ENCODE measurements at places on chromosomes 3 and 15.

- DNase-seq, result no peak
Observed at GRCh38 chr3:53516339-53516738, 21.9 kb downstream of the CACNA1D start.

GRCh38 chr3:197171481-197172067 is 126.8 kb downstream of the DLG1 start:
- DNase-seq, result no peak

- DNase-seq, result no peak
Observed at GRCh38 chr3:32045091-32045915, 61.1 kb upstream of the GPD1L start.

- DNase-seq, result no peak
Observed at GRCh38 chr3:2583046-2583445, 484.4 kb downstream of the CNTN4 start.

DNA sequence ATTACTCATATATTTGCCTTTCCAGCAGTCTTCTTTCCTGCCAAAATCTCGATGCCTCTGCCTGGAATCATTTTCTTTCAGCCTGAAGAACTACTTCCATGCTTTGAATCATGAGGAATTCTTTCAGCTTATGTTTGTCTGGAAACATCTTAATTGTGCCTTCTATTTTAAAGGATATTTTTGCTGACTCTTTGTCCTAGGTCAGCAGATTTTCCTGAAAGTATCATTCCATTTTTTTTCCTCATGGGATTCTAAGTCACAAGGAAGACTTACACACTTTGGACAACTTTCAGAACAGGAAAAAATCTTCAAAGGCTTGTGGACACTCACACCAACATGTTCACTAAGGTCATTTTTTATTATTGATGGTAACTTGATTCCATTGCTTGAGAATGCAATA is 10.1 kb downstream of the PRR23E start:
- no peak for DNase-seq

DNA sequence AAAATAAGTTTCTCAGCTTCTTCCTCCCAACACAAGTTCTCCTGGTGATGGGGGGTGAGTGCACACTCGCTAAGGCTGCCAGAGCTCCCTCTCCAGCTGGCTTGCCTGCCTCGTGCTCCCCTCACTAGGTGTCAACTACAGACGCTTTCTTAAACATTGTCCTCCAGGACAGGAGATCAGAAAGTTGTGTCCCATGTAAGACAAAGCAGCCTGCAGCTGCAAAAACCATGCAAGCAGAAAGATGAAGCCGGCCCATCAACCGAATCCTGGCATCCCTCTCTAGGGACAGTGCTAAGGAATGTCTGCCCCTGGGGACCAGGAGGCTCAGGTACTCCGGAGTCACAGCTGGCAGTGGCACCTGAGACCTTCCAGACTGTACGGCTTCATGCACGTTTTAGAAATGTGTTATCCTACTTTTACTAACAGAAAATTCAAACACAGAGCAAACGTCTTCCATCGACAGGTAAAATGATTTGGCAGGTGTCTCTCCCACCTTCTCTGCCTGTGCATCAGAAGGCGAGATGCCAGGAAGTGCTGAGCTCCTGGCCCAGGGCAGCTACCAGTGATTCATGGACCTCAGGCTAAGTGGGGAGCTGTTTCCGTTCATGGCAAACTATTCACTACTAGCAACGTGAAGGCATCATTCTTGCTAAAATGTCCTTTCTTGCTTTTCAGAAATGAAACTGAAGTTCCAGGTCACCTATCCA is 246.1 kb downstream of the ADAMTS17 start:
- no peak for DNase-seq

DNA sequence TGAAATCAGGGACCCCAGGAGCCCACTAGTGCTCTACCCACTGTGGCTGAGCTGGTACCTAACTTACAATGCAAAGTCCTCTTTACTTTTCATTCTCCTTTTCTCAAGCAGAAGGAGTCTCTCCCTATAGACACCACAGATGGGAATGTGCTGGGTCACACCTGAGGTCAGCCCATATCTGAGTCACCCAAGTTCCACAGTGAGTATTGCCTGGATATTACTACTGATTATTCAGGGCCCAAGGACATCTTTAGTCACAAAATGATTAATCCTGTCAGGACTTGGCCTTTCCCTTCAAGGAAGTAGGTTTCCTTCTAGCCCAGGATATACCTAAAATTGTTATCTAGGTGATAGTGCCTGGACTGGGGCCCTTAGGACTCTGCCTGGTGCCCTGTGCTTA is 1305.2 kb downstream of the SI start:
- DNase-seq, result no peak

DNA sequence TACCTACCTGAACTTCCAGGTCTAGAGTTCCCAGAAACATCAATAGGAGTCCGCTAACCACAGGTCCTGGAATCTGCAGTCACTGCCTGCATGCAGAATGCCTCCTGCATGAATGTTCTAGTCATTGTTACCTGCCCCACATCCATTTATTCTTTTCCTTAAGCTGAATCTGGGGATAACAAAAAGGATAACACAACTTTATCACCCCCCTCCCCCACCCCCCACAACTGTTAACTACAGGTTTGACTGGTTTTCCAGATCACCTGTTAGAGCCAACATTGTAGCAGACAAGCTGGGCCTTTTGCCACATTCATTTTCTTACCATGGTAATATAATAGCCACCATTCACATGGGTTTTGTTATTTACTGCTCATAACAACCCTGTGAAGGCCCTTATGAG is 4.6 kb upstream of the CTSH start:
- DNase-seq, result no peak

- DNase-seq, result no peak
Observed at GRCh38 chr15:66911131-66911700, 154.2 kb upstream of the SMAD3 start.

- no peak for DNase-seq
Observed at GRCh38 chr3:123491966-123492587, 43.2 kb upstream of the ADCY5 start.

- no peak for DNase-seq
Observed at GRCh38 chr3:66039590-66039887, 821 bp upstream of the MAGI1 start.

- no peak for DNase-seq
Observed at GRCh38 chr3:38984731-38985130, 67.0 kb downstream of the SCN11A start.

GRCh38 chr3:15927969-15928368 is 130.2 kb upstream of the ANKRD28 start:
- DNase-seq, result no peak

- no peak for DNase-seq
Observed at GRCh38 chr3:4687167-4687566, 194.0 kb downstream of the ITPR1 start.

DNA sequence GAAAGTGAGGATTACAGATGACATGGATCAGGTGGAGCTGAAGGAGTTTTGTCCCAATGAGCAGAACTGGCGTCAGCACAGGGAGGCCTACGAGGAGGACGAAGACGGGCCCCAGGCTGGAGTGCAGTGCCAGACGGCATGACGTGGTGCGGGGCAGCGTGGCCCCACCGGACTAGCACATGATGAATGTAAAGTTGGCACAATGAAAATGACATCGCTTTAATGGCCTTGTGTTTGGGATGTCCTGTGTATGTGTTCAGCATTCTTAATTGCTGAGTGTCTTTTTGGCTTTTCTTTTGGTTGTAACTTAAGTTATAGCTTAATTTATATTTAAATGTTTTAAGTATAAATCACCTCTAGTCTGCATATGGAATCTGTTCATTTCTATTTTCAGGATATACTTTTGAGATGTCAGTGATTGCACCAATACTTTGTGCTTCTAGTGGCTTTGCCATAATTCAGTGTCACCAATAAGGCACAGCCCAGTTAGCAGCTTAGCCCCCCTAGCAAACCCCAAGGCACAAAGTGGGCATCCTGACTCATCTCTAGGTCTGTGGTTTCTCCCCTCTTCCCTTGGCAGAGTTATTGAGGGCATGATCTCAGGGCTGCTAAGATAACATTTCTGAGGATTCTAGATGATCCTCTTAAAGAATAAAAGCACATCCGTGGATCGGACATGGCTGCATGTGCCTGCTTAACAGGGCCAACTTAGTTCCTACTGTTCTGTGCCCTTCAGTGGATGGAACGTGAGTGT is 16.1 kb downstream of the DNAJA4 start:
- no peak for DNase-seq

DNA sequence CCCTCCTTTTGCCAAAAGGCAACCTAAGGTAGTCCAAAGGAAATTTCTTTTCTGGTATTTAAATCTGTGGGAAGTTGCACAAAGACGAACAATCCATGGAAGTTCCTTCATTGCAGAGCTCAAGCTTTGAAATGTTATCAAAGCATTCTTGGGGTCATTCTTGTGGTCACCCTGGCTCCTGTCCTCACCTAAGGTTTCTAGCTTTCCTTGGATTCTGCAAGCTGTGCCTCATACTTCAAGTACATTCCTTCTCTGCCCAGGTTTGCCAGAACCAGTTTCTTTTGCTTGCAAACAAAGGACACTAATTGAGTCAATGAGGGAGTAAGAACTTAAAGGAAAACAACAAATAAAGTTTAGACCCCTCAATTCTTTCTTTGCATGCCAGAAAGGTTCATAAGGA is 329.8 kb upstream of the PDZRN3 start:
- DNase-seq, result no peak

- peak; percentile 70 for DNase-seq
Observed at GRCh38 chr15:50377867-50378751, 23.1 kb upstream of the GABPB1 start.

DNA sequence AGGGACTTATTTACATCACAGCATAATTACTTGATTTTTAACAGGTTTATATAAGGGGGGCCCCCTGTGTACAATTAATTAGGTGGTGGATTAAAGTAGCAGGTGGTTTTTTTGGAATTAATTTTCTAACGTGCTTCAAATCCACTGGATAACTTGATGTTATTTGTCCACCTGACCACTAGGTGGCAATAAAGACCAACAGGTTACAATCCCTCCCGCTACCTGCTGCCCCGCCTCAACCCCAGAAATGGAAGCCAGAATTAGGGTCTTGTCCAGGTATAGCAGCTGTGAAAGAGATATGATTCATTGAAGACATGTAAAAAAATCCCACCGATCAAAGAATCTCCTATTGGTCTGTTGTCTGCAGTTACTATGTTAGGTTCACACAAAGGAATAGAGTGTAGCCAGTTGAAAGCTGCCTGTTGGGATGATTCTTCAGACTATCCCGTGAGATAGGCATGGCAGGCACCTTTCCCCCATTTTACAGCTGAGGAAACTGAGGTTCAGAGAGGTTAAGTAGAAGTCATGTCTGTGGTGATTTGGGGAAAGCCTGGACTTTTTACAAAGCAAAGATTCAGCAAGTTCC is 44.0 kb downstream of the MFSD1 start:
- DNase-seq, result peak; percentile 32

- DNase-seq, result no peak
Observed at GRCh38 chr15:41866263-41866703, 27.6 kb downstream of the SPTBN5 start.

- DNase-seq, result no peak
Observed at GRCh38 chr15:68442041-68442440, 10.1 kb upstream of the ITGA11 start.

GRCh38 chr3:120741837-120742197 is 499 bp downstream of the RABL3 start:
- no peak for DNase-seq

- DNase-seq, result no peak
Observed at GRCh38 chr3:14208977-14209394, 30.4 kb downstream of the LSM3 start.

- no peak for DNase-seq
Observed at GRCh38 chr3:29871087-29871486, 590.2 kb downstream of the RBMS3 start.

DNA sequence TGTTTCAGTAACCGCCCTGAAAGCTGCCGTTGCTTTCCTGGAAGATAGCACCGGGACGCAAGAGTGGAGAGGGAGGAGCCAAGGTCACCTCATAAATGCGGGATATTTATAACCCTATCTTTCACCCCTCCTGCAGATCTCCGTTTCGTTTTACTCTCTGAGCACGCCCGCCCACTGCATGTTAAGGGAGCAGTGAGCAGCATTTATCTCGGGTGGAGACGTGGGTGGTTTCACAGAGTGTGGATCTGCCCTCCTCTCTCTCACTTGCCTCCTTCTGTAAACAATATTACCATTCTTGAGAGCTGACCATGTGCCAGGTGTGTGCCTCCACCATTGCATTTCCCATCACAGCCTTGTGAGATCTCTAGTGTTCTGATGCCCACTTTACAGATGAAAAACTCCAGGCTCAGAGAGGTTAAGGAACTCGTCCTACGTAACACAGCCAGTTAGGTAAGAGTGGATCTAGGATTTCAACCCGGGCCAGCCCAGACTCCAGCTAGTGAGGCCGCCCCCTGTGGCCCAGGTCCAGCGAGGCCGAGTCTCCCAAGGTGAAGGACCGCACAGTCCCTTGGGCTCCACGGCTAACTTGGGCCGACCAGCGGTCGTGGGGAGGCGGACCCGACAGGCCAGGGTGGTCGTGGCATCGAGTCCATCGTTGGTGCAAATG is 16.9 kb upstream of the SEMA4B start:
- DNase-seq, result peak; percentile 28

- DNase-seq, result no peak
Observed at GRCh38 chr3:28476194-28476593, 127.6 kb upstream of the AZI2 start.

- DNase-seq, result no peak
Observed at GRCh38 chr3:67798412-67798811, 144.0 kb upstream of the SUCLG2 start.

DNA sequence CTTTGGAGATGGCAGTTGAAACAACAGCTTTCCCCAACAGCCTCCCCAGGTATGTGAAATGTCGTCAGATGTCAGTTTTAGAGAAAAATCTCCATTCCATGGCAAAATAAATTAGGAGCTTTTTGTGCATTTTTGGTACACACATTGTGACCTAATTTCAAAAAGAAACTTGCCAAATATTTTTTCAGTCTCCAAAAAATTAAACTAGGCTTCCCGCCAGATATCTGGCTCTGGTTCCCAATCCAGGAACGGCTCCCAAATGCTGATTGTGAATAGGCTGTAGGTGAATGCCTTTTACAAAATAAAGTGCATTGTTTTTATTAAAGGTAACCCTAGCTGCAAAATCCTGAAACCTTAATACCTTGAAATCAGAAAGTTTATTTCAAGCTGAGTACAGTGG is 10.9 kb downstream of the KCNAB1 start:
- DNase-seq, result no peak

- DNase-seq, result no peak
Observed at GRCh38 chr3:104273046-104273649, 1093.6 kb upstream of the ALCAM start.

DNA sequence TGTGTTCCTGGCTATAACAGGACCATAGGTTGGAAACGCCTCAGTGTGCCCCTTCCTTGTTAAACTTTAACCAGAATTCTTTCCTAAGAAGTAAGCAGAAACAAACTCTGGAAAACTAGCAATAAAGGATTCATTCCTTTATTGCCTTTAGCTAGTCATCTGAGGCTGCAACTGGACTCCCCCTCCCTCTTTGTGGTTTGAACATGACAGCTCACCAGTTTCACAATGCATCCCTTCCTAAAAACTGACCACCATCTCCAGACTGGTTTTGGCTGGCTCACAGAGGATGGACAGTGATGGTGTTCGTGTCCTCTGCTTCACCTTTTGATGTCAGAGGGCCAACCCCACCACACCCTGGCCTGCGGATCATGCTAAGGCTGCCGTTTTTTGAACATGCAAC is 27.9 kb upstream of the TGFBR2 start:
- no peak for DNase-seq
